ENCODE measurements at places on chromosomes 2 and 18. TPM values are rescaled to one million over a fixed set of nuclear protein-coding genes. Genes with fewer than 3 reads are reported as not detected.

LRRTM4 gene
- not detected for polyA plus RNA-seq

GRCh38 chr18:79899609-79900445, 51.6 kb downstream of the SLC66A2 start:
- DNase-seq = no peak

- DNase-seq = no peak
These were observed 36.9 kb downstream of the TRAK2 start for GRCh38 chr2:201414099-201415023.

DNA sequence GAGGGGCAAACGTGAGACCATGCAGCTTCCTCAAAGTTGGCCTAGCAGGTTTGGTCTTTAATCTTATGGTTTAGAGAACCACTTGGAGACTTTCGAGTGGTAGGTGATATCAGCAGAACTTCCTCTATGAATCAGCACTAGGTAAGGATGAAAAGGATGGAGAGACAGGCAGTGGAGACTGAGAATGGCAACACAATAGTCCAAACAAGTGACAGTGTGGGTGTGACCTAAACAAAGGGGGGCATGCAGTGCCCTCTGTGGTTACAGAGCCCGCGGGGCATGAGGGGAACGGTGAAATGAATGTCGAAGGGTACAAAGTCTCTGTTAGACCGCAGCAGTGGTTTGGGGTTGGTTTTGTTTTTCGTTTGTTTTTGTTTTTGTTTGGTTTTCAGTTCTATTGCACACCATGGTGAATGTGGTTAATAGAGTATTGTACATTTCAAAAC, 143.9 kb downstream of the L3MBTL4 start:
- DNase-seq = no peak

DNA sequence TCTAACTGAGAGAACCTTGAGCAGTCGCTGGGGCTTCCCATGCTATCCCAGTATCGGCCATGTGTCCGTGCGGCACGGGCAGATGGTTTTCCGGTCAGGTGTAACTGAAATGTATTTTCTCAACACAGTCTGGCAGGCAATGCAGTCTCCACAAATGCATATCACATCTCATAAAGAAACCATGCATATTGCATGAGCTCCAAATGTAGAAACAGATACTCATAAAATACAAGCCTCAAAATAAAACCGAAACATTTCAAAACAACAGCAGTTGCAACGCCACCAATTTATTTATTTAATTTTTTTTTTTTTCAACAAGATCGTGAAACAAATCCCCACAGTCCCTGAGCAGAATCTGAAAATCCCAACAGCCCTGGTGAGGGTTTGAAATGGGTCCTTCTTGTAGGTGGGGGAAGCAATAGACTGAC, 299.4 kb downstream of the LPIN1 start:
- DNase-seq = no peak

- no peak for DNase-seq
These were observed 39.4 kb downstream of the EDAR start for GRCh38 chr2:108949316-108950239.

- no peak for DNase-seq
These were observed 101.4 kb upstream of the ATP8B1 start for GRCh38 chr18:57904535-57904934.

- no peak for DNase-seq
These were observed 18.1 kb upstream of the LYPD6B start for GRCh38 chr2:149020432-149020851.

DNA sequence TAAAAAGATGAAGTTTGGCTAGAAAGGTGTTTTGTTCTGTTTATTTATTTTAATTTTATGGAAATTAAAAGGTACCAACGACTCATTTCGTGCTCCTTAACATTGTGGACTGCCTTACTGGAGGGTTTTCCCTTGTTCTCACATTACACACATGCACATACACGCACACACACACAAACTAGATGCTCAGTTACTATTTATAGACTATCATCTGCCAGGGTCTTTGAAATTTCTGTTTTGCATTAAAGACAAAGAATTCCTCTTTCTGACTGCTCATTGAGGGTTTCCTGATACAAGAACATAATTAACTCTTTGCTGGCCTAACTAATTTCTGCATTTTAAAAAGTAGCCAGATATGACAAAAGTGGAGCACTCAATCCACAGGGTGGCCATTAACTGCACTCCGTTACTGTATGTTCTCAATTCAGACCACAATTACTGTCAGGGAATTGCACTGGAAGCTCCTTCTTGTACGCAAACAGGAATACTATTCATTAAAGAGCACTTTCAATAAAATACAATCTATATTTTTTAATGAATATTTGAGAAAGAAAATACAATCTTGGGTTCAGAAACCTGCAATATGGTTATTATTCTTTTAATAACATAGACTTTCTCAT, 366.9 kb upstream of the GALNT5 start:
- DNase-seq = no peak

DNA sequence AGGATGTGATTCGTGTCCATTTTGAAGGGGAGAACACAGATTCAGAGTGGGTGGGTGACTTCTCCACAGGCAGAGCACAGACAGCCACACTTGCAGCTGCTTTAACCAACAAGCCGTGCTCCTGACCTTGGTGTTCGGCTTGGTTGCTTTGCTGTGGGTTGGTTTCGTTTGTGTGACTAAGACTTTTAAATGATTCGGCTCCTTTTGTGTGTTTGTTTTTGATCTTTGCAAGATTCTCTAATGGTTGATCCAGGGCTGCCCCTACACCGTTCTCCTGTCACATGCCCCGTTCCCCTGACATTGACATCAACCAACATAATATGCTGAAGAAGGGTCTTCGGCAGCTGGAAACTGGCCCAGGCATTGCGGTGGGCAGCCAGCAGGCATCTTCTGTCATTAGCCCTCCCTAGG, 95.9 kb upstream of the MBOAT2 start:
- DNase-seq = no peak

All from K562 (cell line).